ENCODE measurements at places on chromosomes 7 and 10.

DNA sequence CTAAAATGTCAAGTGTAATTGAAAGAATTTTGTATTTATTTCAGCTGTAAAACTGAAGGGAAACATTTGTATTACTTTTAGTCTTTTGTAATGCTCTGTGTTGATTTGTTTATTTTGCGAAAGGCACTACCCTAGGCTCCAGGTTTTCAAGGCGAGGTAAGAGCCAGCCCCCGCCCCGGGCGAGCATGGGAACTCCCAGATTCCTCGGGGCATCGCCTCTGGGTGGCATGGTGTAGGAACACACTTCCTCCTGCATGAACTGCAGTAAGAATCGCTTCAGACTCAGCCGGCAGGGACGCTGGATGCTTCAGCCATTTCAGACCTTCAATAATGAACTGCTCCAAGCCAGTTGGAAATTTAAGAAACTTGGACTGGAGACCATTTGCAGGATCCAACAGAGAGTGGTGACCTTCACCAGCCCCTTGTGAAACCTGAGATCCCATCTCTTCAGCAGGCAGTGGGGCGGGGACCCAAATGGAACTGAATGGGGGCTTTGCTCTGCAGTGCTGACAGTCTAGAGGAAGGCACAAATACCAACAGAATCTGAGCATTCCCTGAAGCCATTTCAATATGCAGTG lies 544.3 kb upstream of the MGMT start:
- no peak for DNase-seq

GRCh38 chr10:21527598-21528235 lies 2.2 kb upstream of the SKIDA1 start:
- DNase-seq = peak; percentile 59

GRCh38 chr10:8150401-8150905 lies 96.0 kb downstream of the GATA3 start:
- DNase-seq = no peak

DNA sequence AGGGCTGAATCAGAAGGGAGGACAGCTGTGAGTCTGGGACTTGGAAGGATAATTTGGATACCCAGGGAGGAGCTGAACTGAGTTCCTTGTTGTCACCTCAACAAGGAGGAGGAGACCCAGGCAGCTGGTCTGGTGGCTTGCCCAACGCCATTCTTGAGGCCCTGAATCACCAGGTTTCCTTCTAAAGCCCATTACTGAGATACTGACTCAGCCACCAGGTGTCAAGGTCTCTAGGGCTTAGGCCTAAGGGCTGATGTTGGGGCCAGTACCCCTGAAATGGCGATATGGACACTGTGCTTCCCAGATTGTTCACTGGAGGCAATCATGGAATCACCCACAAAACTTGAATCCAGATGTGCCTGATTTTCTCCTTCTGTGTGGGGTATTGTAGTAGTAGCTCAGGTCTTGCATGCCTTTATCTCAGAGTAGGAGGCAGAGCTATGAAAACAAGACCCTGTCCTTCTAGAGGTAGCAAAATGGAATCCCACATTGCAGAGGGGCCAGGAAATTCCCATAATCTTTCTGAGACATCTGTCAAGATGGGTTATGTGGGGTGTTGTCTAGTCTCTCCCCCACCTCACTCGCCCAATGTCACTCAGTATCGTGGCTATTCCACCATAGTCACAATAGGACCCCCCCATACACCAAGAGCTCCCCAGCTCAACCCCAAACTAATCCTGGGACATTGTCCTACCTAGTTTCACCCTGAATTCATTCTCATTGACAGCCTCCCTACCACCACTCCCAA lies 1.8 kb upstream of the ATG9B start:
- DNase-seq = no peak

DNA sequence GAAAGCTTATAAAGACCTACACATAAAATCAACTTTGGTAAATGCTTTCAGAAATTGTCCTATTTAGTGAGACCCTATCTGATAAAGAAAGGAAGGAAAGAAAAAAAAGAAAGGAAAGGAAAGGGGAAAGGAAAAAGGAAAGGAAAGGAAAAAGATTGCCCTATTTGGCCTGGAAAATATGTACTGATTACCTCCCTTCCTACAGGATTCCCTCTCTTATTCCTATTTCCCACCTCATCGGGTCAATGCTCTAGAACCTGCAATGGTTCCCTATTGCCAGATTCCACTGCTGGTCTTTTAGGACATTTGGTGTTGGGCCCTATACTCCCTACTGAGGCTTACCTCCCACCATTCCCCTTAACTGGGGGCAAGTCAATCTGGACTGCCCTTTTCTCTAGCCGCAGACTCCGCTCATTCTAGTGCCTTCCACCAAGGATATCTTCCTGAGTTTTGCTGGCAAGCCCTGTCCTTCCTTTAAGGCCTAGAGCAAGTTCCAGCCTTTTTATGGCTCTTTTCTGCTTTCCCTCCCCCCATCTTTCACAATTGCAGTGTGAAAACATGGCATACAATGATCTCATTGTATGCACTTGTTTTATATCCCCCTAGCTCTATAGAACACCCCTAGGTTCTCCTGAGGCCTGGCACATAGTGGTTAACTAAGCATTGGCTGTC lies 4.4 kb downstream of the DDIT4 start:
- no peak for DNase-seq

DNA sequence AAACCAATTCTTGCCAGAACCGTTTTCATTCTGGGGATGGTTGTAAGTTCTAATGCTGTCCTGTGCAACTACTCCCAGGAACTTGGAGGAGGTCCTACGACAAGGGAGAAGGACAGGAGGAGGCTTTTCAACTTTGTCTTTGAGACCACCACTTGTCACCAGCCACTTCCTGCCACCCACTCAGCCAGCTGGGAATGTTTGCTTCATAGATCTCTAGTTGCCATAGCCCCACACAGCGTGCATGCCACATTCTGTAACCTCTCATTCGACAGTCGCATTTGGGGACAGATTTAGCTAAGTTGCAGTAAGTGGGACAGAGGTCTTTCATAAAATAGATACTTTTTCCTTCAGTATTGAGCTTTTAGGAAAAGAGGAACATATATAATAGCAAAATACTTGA lies 78.0 kb downstream of the TAF3 start:
- DNase-seq = no peak

GRCh38 chr7:128259131-128260061 lies 18.3 kb downstream of the LEP start:
- no peak for DNase-seq

DNA sequence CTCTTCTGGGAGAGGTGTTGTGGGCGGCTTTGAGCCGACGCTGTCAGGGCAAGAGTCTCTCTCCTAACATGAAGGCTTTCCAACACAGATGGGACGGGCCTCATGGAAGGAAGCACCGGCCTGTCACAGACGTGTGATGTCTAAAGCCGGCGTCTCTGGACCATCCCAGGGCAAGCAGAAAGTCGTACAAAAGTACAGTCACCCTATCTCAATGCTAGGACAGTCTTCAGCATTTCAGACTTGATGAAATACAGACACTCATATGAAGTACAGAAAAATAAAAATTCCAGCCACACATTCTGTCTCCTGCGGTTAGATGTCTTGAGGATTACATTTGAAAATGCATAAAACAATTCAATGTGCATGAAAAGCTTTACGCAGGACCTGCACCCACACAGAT lies 30.6 kb downstream of the CYP2W1 start:
- no peak for DNase-seq

- no peak for DNase-seq
Measured at GRCh38 chr10:21495002-21495751, 30.3 kb downstream of the SKIDA1 start.

- DNase-seq = no peak
Measured at GRCh38 chr10:9451211-9451773, 1396.8 kb downstream of the GATA3 start.

- no peak for DNase-seq
Measured at GRCh38 chr10:97762056-97762455, 9.7 kb downstream of the SFRP5 start.

GRCh38 chr10:86779220-86780017 lies 23.0 kb downstream of the BMPR1A start:
- DNase-seq = no peak

- no peak for DNase-seq
Measured at GRCh38 chr7:111224354-111225231, 133.7 kb downstream of the LRRN3 start.

DNA sequence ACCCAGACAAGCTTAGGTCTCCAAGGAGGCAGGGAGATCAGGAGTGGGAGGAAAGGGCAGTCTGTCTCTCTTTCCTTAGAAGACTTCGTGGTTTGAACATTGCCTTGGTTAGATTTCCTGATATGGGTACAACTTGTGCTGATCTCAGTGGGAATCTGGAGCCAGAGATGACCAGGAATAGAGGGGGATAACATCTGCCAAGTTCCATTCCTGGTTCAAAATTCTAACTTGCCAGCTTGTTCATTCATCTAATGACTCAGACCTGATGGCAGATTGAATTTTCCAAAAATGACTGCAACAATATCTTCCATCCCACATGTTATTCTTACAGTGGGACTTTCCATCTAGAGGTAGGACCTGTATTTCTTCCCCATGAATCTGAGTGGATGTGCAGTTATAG lies 394.3 kb upstream of the PODXL start:
- no peak for DNase-seq

DNA sequence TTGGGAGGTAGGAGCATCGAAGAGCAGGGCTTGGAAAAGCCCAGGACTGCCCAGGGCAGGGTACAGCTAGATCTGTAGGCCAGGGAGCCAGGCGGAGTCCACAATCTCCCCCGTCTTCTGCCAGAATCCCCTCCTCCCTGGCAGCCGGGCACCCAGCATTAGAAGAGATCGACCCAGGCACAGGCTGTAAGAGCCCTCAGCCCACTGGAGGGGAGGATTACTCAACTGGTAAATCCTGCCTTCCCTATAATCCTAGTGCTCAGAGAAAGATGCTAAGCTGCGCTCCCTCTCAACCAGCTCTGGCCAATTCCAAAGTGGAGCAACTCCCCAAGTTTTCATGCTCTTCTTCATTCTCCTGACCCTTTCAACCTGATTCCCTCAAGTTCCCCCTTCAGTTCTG lies 3.2 kb downstream of the SPOCK2 start:
- DNase-seq = no peak

DNA sequence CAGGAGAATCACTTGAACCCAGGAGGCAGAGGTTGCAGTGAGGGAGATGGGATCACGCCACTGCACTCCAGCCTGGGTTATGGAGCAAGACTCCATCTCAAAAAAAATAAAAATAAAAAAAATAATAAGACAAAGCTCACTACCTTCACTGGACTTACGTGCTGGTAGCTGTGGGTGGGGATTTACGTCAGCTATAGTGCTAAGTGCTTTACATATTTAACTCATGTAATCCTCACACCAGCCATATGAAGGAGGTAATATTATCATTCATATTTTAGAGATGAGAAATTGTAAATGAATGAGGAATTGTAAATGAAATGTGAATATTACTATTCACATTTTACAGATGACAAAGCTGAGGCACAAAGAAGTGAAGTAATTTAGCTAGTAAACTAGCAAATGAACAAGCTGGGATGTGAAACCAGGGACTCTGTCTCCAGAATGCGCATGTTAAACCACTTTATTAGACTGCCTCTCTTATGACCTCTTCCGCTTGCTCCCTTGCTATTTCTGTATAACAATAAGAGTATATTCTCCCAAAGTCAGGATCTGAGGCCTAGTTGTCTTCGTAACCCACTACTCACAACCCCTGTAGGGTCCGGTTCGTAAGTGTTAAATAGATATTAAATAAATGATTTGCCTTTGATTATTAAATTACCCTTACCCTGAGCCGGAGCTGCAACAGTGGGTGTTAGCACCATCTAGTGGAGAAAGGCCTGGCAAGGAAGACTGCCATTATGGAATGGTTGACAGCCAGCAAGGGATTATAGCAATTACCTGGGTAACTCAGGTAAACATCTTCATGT lies 70.2 kb downstream of the HTR7 start:
- DNase-seq = peak; percentile 1

DNA sequence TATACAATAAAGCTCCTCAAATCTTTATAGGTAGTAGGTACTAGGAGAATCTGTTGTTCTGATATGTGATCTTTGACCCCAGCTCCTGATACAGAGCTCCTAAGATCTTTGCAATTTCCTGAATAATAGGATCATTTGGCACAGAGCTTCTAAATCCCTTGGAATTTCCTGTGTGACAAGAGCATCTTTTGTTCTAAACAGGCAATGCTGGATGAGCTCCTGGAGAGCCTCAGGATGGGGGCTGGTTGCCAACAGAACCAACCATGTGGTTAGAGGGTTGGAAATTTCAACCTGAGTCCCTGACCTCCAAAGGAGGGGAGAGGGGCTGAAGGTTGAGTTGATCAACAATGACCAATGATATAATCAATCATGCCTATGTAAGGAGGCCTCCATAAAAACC lies 629.0 kb downstream of the CCSER2 start:
- no peak for DNase-seq

DNA sequence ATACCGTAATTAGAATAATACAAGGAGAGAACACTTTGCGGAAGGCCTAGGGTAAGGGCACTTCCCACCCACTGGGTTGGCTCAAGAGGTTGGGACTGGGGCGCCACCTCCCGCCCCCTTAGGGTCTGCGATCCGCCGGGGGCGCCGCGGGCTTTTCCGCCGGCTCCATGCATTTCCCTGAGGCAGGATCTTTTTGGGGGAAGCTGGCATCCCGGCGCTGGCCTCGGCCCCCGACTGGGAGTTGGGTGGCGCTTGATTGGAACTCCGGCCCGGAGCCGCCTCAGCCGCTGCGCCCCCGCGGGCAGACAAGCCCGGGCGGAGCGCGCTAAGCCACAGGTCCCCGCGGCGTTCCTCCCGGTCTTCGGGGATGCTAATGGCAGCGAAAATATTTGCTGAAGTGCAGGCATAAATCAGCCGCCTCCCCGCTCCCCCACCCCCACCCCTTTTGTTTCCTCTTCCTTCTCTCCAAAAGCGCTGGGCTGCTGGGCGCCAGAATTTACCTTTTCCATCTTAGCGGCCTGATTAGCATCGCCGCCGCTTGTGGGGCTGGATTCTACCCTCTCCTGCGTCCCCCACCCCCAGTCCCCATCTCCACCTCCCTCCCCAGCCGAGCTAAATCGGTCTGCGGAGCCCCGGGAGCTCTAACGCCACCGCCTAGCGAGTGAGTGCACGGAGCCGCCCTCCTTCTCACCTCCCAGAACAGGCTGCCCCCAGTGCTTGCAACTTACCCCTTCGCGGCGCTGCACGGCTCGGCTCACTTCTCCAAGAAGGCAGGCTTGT lies 5.1 kb downstream of the UNC5B start:
- peak; percentile 50 for DNase-seq

- peak; percentile 79 for DNase-seq
Measured at GRCh38 chr7:100119970-100120732, 717 bp downstream of the CNPY4 start.

GRCh38 chr10:116620423-116621400 lies at the start of gene PNLIPRP2:
Gene PNLIPRP2 (plus strand): TSS chr10:116620953.
- no peak for DNase-seq

- peak; percentile 7 for DNase-seq
Measured at GRCh38 chr10:14532473-14533251, 201.9 kb upstream of the FRMD4A start.

DNA sequence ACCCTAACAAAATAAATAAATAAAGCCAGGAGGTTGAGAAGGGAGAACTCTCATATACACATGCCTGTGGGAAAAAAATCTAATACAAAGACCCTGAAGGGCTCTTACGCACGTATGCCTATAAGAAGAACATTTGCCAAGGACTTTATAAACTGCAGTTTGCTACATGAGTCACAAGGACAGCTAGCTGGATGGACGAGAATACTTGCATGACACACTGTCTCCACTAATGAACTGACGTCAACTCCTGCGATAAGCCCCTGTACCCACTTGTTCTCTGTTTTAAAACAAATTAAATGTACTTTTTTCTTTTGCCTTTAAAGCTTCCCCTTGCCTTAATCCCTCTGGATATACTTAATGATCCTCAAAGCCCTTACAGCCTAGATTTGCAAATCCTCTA lies 374.6 kb upstream of the GHITM start:
- no peak for DNase-seq
